ENCODE measurements at places on chromosomes 16 and 17.

GRCh38 chr17:28405632-28406472, at the start of gene SLC46A1:
Gene SLC46A1, minus strand, starts transcription at chr17:28406212. Its CDS starts 98 bp downstream, at chr17:28406114.
- DNase-seq = no peak

DNA sequence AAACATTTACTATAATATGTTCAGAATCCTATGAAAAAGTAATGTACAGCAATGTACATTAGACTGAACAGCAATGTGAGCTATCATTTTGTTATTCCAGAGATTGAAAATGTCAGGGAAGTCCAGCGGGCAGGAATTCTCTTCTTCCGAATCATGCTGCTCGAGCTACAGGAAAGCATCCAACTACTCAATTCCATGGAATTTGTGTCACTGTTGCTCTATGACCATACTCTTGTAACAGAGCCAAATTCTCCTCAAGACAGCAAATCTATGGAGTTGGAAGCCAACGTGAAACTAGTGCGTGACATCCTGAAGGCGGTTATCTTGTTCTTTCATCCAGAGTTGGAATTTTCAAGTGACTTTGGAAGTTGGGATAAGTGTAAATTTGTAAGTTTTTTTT, 24.8 kb upstream of the NSRP1 start:
- no peak for DNase-seq

GRCh38 chr16:29678691-29679267, at the start of gene QPRT:
Gene QPRT, plus strand, starts transcription at chr16:29679180. Its CDS starts 18 bp downstream, at chr16:29679198.
- no peak for DNase-seq

DNA sequence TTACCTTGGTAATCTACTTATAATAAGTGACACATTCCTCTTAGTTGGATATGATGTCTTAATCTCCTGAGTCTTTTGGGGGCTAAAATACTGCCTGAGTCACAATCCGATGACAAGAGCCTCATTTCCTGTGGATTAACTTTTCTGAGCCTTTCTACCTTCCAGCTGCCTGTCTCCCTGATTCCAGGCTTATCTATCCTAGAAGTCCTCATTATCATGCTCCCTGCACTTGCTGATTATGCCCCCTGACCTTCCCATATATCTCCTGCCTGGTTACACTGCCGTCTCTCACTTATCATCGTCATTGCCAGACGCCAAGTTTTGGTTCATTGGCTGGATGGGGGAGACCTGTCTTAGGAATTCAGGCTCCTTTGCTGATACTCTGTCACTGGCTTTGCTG, 727.4 kb upstream of the CA10 start:
- DNase-seq = no peak

DNA sequence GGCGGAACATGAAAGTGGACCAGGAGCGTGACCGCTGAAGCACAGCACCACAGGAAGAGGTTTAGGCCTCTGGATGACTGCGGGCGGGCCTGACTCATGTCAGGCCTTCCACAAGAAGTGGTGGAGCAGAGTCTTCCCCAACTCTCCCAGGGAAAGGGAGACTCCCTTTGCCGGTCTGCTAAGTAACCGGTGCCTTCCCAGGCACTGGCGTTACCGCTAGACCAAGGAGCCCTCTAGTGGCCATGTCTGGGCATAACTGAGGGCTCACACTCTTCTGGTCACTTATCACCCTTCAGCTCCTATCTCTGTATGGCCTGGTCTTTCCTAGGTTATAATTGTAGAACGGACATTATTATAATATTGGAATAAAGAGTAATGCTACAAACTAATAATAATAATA, 1931.9 kb downstream of the TP53TG3F start:
- no peak for DNase-seq

DNA sequence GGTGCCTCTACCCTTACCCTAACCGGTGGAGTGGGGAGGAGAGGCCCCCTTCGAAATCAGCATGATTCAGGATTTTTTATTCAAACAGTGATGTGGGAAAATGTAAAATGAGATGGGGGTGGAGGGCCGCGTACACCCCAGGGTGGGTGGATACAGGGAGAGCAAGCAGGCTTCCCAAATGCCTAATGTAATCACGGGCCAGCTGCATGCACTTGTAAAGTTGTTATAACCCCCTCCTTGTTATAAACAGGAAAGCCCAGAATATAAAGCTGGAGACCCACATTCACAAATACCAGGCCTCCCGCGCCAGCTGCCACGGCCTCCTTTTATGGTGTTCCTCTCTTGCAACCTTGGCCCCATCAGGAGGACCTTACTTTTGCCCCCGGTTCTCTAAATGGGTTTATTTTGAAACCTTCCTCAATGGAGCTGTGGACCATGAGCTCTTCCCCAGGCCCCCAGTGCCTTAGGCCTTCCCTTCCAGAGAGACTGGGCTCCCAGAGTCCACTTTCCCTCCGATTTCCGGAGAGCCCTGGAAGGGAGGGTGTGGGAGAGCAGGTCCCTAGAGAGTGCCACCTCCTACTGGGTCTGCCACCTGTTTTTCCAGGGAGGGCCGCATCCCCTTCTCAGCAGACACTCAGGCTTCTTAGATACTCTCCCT, 906 bp upstream of the FOXL1 start:
- no peak for DNase-seq

All from immature natural killer cell (primary cell).